LHCN-M2 (cell line): ENCODE measurements at places on chromosomes 11 and 22. TPM values are rescaled to one million over a fixed set of nuclear protein-coding genes. Genes with fewer than 3 reads are reported as not detected.

DNA sequence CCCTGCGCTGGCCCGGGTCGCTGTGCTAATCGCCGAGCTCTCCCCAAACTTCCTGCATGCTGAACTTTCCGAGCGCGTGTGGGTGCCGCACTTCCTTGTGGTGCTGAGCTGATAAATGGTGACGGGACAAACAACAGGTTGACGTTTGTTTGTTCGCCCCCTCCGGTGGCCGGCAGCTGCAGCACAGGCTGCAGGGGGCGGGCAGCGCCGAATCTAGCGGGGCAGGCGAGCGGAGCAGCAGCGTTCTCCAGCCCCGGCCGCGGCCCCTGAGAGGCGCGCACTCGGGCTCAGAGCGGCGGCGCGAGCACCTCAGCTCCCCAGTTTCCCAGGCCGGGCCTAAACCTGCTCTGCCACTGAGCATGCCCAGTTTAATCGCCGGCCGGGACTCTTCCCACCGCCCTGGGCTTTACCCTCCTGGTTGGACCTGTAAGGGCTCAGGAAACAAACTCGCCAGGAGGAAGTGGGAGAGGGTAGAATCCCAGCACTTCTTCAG, at the start of gene PDGFD:
PDGFD (minus strand) TSS at position 120 of the 493 bp plus-strand sequence.
- DNase-seq, result peak; percentile 14

GRCh38 chr11:100929377-100929776, 200.2 kb downstream of the PGR start:
- DNase-seq, result peak; percentile 61

DNA sequence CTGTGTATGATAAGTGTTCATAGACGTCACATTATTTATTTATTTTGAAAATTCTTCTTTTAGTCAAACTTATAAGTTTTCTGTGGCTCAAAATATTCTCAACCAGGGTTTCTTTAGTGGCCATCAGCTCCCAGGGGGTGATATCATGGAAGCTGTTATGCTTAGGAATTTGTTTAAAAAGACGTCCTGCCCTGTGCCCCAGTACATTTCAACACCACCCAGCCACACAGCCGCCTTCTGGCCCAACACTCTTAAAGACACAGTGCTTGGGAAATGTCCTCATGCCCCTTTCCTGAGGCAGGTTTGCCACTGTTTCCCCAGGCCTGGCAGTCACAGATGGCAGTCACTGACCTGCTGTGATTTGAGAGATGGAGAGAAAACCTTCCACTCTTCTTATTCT, 19.9 kb downstream of the TSKU start:
- DNase-seq, result no peak

GRCh38 chr22:19035474-19036228, 86.6 kb downstream of the DGCR2 start:
- DNase-seq, result peak; percentile 11

DNA sequence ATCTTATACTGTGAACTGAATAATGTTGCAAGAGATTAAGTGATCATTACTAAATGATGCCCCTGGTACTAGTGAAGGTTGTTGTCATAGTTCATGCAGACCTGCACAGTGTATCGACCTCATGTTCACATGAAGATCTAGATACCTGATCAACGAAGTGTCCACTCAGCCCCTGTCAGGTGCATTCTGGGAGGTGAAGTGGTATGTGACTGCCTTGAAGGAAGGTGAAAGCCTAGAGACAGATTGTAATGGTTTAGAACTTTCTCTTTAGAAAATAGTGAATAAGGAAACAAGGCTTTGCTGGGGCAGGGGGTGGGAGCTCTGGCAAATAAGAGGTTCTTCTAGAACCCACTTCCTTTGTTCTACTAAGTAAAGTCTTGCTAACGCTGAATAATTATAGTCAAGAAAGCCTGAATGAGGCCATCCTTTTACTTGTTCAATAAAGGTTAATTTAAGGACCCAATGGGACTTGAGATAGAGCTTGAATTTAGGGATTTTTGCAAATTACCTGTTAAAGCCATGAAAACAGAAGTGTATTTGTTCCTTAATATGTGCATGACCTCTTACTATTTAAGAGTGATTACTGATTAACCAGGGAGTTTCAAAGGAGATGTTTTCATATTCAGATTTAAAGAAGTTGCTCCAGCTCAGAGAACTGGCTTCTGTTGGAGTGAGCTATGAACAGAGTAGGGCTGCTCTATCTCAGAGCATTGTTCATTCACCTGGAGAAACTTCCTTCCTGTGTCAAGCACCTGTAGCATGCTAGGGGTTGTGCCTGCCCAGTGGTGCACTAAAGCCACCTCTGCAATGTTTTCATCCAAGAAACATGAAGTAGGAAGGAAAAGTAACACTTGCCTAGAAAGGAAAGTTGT, 45.3 kb downstream of the C22orf31 start:
- no peak for DNase-seq

GRCh38 chr11:65778431-65778900, 2.3 kb downstream of the AP5B1 start:
- no peak for DNase-seq

- DNase-seq, result peak; percentile 94
Measured at GRCh38 chr11:12288212-12288930, 89.0 kb upstream of the PARVA start.

DNA sequence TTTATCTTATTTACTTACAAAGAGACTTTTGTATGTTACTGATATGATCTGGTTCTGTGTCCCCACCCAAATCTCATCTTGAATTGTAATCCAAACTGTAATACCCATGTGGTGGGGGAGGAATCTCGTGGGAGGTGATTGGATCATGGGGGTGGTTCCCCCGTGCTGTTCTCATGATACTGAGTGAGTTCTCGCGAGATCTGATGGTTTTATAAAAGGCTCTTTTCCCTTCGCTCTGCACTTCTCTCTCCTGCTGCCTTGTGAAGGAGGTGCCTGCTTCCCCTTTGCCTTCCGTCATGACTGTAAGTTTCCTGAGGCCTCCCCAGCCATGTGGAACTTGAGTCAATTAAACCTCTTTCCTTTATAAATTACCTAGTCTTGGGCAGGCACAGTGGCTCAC, 42.4 kb upstream of the WNT7B start:
- no peak for DNase-seq

- no peak for DNase-seq
Measured at GRCh38 chr11:121683791-121684190, 231.0 kb upstream of the SORL1-AS1 start.

DNA sequence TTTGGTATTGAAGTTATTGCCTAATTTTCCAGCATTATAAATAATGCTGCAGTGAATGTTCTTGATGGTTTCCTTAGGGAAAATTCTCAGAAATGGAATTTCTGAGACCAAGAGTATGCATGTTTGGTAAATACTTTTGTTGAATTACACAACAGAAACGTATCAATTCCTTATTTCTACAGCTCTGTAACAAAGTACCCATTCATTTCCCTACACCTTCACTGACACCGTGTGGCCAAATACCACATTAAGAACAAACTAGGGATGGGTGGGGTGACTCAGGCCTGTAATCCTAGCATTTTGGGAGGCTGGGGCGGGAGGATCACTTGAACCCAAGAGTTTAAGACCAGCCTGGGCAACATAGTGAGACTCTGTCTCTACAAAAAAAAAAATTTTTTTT, 21.8 kb downstream of the MCAM start:
- DNase-seq, result peak; percentile 48

OR8G1 gene
- not detected in 2 replicates for total RNA-seq

GRCh38 chr11:110527146-110527545, 97.4 kb downstream of the FDX1 start:
- peak; percentile 70 for DNase-seq

OR52B2 gene
- total RNA-seq, result not detected in 2 replicates

DNA sequence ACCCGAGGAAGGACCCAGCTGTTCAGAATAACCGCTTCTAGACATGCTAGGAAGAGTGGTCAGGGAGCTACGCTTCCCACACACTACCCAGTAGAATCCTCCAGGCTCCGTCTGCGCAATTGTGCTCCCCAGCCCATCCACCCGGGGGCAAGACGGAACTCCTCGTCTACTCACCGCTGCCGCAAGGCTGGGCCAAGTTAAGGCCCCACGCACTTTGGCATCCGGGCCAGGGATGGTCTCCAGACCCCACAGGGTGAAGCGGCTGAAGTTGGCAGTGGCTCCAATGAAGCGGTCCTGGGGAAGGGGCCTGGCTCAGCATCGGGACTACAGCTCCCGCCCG, 757 bp downstream of the RNASEH2C start:
- DNase-seq, result peak; percentile 46

KRTAP5-11 gene
- total RNA-seq, result not detected in 2 replicates

GRCh38 chr11:2835296-2835695, 50.3 kb downstream of the CDKN1C start:
- peak; percentile 19 for DNase-seq

GRCh38 chr11:85989746-85990145, 79.1 kb downstream of the PICALM start:
- DNase-seq, result no peak

DNA sequence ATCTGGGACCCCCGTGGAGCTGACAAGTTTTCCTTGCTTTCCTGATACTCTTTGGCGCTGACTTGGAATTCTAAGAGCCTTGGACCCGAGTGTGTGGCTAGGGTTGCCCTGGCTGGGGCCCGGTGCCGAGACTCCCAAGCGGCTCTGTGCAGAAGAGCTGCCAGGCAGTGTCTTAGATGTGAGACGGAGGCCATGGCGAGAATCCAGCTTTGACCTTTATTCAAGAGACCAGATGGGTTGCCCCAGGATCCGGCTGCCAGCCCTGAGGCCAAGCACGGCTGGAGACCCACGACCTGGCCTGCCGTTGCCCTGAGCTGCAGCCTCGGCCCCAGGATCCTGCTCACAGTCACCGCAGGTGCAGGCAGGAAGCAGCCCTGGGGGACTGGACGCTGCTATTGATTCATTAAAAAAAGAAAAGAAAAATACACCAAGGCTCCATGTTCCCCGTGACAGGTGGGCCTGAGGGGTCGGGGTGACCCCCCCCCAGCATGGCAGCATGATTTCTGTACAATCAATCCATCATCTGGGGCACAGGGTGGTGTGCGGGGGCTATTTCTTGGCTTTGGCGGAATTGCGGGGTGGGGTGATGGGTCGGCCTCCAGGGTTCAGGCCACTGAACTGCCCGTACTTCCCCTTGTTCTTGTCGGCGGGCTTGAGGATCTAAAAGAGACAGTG, 3.5 kb downstream of the PPP1CA start:
- DNase-seq, result no peak

GRCh38 chr22:21102659-21103267, 57.0 kb downstream of the LRRC74B start:
- peak; percentile 52 for DNase-seq

- no peak for DNase-seq
Measured at GRCh38 chr22:23063539-23064380, 6.6 kb upstream of the GNAZ start.

DNA sequence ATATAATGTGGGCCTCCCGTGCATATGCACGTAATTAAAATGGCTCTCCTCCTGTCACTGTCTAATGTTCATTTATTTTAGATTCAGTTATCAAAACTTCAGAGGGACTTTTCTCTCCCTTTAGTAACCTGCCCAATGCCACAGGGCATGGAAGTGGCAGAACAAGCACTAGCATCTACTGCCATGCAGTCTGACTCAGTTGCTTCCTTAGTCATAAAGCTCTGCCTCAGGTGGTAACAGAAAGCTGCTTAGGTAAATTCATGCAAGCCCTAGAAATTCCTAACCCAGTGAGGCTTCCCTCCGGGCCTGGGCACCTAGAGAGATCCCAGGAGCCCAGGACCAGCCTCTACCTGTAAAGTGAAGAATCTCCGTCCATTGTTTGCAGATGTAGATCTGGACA, 8.9 kb downstream of the PRPF19 start:
- no peak for DNase-seq

DNA sequence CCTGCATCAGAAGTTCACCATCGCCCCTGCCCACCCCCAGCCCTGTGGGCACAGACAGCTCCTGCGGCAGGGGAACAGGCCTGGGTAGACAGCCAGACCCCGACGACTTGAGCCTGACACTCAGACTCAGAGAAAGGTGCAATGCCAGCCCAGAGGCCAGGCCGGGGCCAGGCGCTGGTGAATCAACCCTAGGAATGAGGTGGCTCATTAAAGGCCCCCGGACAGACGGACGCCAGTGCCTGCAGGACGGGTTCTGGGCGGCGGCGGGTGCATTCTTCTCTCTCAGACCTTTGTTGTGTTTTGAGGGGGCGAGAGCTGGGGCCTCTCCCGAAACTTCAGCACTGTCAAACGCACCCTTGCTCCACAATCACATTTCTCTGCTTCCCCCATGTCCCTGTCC, 5.6 kb downstream of the OVOL1 start:
- no peak for DNase-seq

CXCR5 gene
- not detected in 2 replicates for total RNA-seq

TMEM126A gene
- 36.7 and 42.4 TPM in 2 replicates for total RNA-seq

GRCh38 chr11:109668973-109669634, 247.1 kb downstream of the C11orf87 start:
- DNase-seq, result peak; percentile 91

ANO9 gene
- total RNA-seq, result not detected in 2 replicates

- DNase-seq, result no peak
Measured at GRCh38 chr11:1088927-1089737, 14.5 kb downstream of the MUC2 start.

- peak; percentile 63 for DNase-seq
Measured at GRCh38 chr11:65856689-65857499, 1.1 kb downstream of the CFL1 start.

MUC2 gene
- not detected in 2 replicates for total RNA-seq

DNA sequence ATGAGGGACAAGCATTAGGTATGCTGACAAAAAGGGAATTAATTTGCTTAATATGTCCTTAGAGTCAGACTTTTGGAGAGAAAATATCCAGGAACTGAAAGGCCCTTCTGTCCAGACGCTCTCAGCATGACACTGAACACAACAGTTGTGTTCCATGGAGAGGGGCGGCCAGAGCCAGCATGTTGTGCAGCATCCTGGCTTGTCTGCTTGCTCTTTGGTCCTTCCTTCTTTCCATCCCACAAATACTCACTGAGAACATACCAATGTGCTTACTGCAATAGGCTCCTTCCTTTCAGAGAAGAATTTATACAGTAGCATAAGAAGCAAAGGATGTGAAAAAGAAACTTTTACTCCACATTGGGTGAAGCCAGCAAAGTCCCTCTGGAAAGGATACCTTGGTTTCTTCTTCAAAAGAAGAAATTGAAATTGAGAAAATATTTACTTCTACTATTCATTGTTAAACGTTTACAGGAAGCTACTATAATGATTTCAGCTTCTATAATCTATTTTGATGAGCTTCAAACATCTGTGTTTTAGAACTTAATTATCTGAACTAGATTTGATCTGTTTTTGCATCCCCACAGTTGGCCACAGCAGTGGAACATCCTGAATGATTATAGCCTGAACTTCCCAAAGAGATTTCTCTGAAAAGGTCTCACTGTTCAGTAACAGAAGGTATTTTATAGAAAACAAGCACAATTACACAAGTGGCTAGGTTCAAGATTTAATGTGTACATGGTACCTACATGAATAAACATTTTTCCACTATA, 304.1 kb upstream of the PITPNB start:
- DNase-seq, result peak; percentile 37

OLFML1 gene
- total RNA-seq, result not detected in 2 replicates

DNA sequence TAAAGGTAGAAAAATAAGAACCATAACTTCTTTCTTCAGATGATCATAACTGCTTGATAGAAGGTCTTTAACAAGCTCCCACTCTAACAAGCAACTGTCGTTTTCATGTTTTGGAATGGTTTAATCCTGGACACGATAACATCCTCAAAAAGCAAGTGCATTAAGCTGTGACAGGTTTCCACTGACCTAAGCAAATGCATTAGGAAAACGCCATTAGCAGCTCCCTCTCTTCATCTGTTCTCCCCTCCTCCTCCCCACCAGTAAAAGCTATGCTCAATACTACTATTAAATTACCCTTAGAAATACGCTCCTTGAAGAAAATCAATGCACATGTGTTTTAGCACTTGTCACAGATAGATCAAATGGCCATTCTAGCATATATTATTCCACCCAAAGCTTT, 729.4 kb downstream of the OPCML start:
- no peak for DNase-seq
